Jurkat, Clone E6-1 (cell line): ENCODE measurements at places on chromosomes 4 and X.
A peak's percentile ranks its signal among the peaks of the same experiment; 100 is the strongest.

- no peak for DNase-seq
Observed at GRCh38 chr4:53786632-53787031, 195.3 kb upstream of the LNX1 start.

DNA sequence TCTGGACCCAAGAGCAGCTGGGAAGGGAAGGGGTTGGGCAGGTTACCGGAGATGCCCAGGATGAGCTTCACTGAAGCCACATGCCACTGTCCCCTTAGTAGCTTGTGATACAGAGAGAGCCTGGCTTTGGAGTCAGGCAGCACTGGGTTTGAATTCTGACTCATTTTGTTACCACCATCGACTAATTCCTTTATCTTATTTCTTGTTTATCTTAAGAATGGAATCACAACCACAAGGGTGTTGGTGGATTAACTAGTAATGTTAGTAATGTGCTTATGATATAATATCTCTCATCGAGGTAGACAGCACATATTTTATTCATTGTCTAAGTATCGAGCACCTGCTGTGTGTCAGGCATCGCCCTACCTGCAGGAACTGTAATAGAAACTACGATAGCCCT lies 17.7 kb upstream of the STX18 start:
- no peak for DNase-seq

DNA sequence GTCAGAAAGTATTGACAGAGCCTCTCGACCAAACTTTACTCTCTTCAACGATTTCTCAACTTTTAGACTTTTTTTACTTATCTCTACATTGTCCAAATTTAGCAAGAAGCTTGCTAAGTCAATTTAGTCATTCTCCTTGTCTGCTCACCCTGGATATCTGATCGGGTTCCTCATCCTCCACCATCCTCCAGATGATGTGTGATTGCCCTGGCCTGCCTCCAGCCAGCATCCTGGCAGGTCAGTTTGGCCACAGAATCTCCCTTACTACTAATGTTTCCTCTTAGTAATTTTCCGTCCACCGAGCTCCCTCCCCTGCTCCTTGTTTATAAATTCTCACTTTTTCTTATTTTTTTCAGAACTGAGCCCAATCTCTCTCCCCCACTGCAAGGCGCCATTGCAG lies 167.9 kb upstream of the ZFP42 start:
- no peak for DNase-seq

DNA sequence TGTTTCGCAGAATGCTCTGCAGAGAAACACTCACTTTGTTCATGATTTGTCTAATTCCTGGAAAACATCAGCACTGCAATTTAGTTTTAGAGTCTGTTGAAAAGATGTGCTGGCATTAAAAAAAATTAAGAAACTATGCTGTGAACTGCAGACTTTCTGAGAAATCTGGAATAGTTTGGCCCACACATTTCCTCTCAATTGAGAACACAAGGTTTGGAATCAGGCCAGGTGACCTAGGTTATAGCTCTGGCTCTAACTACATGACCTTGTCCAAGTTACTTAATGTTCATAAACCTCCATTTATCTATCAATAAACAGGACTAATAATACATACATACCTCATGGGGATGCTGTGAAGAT lies 61.4 kb upstream of the ENPEP start:
- DNase-seq, result no peak

GRCh38 chrX:146186540-146186939 lies 368.9 kb downstream of the SLITRK2 start:
- DNase-seq, result no peak

- no peak for DNase-seq
Observed at GRCh38 chr4:9994246-9994847, 26.9 kb downstream of the SLC2A9 start.

GRCh38 chr4:175460414-175460813 lies 351.6 kb downstream of the GPM6A start:
- DNase-seq, result no peak

- DNase-seq, result no peak
Observed at GRCh38 chrX:1649621-1650020, 34.8 kb downstream of the ASMT start.

DNA sequence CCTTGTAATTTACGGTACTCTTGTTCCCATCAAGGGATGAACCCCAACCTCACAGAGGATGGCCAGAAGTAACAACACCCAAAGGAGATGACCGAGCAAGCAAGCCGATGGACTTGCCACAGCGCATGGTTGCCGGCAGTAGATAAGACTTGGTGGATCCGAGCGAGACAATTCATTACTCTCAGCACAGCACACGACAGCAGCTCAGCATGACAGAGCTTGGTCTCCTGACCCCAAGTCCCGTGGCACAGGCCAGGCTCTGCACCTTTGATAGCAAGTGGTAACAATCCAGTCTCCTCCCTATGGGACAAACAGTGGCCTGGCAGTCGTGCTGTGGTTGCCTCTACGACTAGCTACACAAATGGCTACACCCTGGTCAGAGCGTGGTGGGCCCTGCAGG lies 26.3 kb downstream of the RWDD4 start:
- DNase-seq, result no peak

DNA sequence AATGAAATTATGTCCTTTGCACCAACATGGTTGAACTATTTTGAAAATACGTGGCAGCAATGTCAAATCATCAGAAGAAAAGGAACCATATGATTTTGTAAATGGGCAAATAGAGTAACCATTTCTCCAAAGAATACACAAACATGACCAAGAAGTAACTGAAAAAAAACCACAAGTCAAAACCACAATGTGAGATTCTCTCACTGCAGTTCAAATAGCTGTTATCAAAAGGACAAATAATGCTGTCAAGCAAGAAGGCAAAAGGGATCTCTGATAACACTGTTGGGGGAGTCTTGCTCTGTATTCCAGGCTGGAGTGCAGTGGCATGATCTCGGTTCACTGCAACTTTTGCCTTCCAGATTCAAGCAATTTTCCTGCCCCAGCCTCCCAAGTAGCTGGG lies 280.8 kb upstream of the ZCCHC13 start:
- peak; percentile 70 for DNase-seq

DNA sequence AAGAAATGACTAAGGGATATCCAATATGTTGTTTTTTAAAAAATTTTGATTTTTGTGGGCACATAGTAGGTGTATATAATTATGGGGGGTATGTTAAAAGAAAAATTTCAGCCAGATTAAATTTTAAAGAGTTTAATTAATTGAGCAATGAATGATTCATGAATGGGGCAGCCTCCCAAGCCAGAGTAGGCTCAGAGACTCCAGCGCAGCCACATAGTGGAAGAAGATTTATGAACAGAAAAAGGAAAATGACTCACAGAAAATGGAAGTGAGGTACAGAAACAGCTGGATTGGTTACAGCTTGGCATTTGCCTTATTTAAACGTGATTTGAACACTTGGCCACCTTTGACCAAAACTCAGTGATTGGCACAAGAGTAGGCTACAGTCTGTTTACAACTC lies 91.7 kb downstream of the SPATA18 start:
- no peak for DNase-seq

- no peak for DNase-seq
Observed at GRCh38 chr4:29326004-29326403, 1394.2 kb upstream of the PCDH7 start.

- DNase-seq, result no peak
Observed at GRCh38 chr4:38242101-38242500, 281.9 kb downstream of the PTTG2 start.

- DNase-seq, result no peak
Observed at GRCh38 chr4:155578726-155579370, 87.8 kb upstream of the GUCY1A1 start.

- DNase-seq, result no peak
Observed at GRCh38 chr4:81666491-81666890, 194.8 kb upstream of the RASGEF1B start.

DNA sequence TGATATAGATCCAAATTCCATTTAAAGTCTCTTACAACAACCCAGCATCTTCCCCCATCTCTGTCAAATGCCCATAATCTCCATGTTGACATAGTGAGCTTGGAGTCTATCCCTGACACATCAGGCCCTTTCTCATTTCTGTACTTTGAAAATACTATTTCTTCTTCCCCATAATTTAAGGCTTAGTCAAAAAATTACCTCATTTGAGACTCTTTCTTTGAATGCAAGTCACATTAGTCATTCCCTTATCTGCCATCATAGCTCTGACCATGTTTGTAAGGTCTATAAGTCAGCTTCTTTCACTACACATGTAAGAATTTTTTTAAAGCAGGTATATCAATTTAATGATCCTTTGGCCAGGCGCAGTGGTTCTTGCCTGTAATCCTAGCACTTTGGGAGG lies 99.9 kb downstream of the DDX60 start:
- no peak for DNase-seq

- no peak for DNase-seq
Observed at GRCh38 chrX:2691543-2692220, 587 bp downstream of the CD99 start.

- DNase-seq, result no peak
Observed at GRCh38 chr4:44806071-44806470, 79.7 kb upstream of the GNPDA2 start.

DNA sequence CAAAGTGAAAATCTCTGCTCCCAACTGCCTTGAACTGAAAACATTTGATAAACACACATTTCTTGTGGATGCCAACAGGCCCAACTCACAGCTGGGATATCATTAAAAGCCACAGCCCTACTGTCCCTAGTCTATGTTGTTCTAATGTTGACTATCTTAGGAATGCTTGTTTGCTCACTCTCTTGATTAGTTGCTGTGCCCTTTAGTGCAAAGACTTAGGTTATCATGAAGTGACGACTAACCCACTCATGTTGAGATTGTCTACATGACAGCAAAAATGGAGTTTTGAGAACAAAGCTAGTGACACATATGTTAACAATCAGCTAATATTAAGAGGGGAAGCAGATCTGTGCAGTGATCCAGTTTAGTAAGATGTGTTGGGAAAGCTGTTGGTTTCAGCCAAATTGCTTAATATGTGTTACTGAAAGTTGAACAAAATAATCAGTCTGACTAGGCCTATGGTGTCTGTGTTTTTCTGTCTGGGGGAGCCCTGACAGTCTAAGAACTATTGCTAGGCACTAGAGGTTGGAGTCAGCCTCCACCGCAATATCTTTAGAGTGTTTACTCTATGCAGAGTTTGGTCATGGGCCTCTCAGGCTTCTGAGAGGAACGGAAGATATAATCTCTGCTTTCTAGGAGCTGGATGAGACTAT lies 125.5 kb downstream of the ATG4A start:
- DNase-seq, result no peak

GRCh38 chr4:83860200-83860599 lies 324.3 kb downstream of the GPAT3 start:
- DNase-seq, result no peak

DNA sequence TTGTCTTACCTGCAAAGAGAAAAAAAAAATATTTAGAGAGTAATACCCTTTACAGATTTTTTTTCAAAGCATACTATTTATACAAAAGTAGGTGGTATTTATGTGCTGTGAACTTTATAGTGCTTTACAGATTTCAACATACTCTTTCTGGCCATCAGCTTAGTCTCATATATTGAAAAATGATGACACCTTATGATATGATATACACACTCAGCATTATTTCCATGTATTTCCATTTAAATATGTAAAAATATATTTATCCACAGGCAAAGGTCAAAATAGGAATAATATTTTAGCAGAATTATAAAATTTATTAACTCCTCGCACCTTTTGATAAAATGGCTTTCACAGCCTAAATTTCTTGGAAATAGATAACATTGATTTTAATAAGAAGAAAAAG lies 815.8 kb upstream of the EPHA5 start:
- DNase-seq, result no peak

- no peak for DNase-seq
Observed at GRCh38 chr4:108703966-108704365, 53.6 kb downstream of the OSTC start.

DNA sequence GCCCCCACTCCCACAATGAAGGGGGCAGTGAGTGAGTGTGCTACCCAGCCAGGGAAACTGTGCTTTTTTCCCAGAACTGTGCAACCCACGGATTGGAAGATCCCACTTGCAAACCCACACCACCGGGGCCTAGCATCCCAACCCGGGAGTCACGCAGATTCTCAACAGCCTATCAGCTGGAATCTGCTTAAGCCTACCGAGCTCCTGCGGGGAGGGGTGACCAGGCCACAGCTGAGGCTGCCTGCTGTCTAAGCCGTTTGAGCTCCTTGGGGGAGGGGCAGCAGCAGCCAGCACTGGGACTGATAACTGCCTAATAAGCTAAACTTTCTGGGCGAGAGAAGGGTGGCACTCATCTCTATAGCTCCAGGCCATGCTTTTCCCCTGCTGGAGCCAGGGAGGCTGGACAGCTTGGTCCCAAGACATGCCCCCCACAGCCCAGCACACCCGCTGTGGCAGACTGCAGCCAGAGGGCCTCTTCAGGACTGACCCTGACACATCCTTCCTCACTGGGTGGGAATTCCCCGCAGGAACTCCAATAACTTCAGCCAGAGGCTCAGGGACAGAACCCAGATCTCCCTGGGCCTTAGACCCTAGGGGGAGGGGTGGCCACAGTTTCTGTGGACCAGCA lies 161.3 kb upstream of the MAGEB18 start:
- DNase-seq, result no peak

DNA sequence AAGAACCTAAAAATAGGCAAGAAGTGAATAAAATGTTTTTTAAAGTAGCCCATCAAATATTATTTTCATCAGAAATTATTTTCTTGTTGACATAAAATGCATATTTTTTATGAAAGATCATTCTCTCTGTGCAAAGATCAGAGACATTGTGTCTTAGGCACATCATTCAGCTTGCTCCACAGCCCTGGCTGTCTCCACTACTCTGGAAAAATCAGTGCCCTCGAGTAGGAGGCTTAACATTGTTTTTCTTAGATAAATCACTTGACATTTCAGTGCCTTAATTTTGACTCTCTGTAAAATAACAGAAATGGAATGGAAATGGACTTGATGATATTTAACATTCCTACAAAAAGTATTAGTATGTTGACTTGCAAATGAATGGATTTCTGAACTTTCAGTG lies 77.9 kb downstream of the FAT4 start:
- no peak for DNase-seq

GRCh38 chr4:123588631-123589241 lies 192.1 kb downstream of the SPRY1 start:
- no peak for DNase-seq

DNA sequence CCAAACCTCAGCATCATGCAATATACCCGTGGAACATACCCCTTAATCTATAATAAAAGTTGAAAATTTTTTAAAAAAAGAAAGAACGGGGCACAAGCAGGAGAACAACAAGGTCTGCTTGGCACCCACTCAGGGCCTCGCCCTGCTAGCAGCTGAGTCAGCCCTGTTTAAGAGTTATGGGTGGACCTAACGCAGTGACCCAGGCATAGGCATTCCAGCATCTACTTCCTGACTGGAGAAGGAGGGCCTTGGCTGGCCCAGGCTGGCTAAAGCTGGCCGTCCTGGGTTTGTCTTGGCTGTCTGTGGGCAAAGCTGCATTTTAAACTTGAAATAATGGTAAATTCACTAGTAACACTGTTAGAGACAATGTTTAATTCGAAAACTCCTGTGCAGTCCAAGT lies 236.7 kb upstream of the PGRMC2 start:
- DNase-seq, result no peak

- no peak for DNase-seq
Observed at GRCh38 chrX:100376576-100376975, 33.5 kb downstream of the PCDH19 start.

- no peak for DNase-seq
Observed at GRCh38 chrX:72079607-72080006, 52.1 kb downstream of the RTL5 start.

GRCh38 chr4:42331914-42332368 lies 65.3 kb upstream of the SHISA3 start:
- DNase-seq, result no peak
